ENCODE measurements at places on chromosomes 13 and 19.
A peak's percentile ranks its signal among the peaks of the same experiment; 100 is the strongest.

- no peak for DNase-seq
Observed at GRCh38 chr19:45151821-45152503, 8.8 kb downstream of the NKPD1 start.

GRCh38 chr13:83007226-83007625 is 875.0 kb downstream of the SLITRK1 start:
- DNase-seq, result no peak

DNA sequence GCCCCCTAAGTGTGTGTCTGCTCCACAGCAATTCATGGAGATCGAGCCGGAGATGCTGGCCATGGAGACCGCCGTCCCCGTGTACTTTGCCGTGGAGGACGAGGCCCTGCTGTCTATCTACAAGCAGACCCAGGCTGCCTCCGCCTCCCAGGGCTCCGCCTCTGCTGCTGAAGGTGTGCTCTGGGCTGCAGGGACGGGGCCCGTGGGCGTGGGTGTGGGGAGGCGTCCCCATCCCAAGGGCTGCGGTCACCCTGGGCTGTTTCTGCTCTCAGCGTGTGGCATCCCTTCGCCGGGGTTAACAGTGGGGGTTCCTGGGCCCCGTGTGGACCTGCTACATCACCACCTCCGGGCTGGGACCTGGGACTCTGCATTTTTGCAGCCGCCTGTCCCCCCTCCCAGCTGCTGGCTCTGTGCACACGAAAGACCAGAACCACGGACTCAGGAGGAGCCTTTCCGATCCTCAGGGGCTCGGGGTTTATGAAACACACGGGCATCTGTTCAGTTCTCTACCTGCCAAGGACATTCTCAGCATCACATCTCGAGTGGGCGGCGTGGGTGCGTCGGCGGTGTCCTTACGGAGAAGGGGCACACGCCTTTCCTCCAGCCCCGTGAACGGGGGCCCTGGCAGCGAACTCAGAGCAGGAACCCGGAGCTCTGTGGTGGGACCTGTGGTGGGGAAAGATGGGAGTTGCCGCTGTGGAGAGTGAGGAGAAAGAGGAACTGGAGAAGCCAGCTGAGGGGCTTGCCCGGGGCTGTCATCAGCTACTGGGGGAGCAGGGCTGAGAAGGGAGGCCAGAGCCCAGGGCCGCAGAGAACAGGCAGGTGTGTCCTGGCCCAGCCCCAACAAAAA is 7.8 kb downstream of the NCLN start:
- no peak for DNase-seq

DNA sequence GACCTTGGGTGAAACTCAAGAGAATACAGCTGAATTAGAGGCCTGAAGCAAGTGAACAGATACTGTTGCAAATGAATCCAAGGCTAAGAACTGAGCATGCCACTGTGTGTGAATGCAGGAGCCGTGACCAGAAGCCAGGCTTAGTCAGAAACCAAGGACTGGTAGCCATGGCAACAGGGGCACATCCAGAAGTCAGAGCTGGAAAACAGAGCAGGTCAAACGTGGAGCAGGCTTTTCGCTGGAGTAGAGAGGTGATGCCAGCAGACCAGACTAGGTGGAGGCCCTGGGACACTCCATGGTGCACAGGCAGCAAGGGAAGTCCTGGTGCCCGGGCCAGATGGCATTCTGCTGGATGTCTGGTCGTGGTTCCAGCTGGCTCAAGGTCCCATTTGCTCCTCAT is 564.1 kb downstream of the PCDH9 start:
- peak; percentile 76 for DNase-seq

DNA sequence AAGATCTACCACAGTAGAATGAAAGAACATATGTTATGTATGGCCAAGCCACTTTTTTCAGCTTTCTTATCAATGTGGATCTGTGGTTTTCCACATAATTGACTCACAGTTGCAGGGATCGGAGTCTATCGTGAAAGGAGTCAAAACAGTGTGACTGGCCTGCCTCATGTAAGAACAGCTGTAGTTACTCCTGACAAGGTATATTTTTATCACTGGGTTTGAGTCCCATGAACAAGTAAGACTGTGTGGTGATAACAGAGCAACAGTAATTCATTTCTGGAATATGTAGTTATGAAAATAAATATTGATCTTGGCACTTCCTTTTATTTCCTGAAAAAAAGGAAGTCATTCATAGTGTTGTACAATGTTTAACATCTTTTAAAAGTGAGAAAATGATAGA is 416.6 kb downstream of the KLF12 start:
- no peak for DNase-seq

DNA sequence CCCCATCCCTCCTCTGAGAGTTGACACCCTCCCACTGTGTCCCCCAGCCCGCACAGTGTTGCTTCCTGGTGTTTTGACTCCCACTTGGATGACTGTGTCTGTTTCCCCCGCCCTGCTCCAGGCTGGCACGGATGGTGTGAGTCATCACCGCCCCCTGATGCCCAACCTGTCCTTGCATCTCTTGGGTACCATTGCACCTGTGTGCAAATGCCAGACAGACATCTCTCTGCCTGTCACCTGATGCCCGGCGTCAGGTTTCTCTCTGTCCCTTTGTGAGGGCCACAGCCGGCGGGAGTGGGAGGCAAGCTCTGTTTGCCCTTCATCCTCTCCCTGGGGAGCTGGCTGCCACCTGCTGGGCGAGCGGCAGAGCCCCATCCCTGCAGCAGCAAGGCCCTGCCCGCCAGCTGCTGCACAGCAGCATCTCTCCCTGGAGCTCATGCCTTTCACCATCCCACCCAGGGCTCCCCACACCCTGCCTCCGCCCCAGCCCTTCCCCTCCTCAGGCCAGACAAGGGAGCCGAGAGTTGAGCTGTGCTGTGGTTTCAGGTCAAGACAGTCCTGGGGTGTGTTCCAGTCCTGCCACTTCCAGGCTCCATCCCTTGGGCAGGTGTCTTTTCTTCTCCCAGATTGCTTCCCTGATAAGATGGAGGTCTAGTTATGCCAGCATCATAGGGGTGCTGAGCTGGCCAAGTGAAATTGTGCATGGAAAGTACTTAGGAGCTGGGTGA is 29.7 kb downstream of the NKPD1 start:
- no peak for DNase-seq
